Left colon (tissue), 2 donors: ENCODE measurements at places on chromosomes 1 and 21. TPM values are rescaled to one million over a fixed set of nuclear protein-coding genes. Genes with fewer than 3 reads are reported as not detected.
A peak's percentile ranks its signal among the peaks of the same experiment; 100 is the strongest.

PPM1J gene
- total RNA-seq, result 1.2 TPM

KRTAP10-9 gene
- total RNA-seq, result not detected

DPH5 gene
- 16.7 TPM for total RNA-seq

OLIG2 gene
- total RNA-seq, result not detected

MANEAL gene
- total RNA-seq, result 7.0 TPM

S100A3 gene
- total RNA-seq, result not detected

WNT3A gene
- 0.14 TPM for total RNA-seq

CHI3L2 gene
- 0.40 TPM for total RNA-seq

GRCh38 chr1:223752721-223753515 is 40.6 kb downstream of the CAPN2 start:
- DNase-seq, result no peak

DNA sequence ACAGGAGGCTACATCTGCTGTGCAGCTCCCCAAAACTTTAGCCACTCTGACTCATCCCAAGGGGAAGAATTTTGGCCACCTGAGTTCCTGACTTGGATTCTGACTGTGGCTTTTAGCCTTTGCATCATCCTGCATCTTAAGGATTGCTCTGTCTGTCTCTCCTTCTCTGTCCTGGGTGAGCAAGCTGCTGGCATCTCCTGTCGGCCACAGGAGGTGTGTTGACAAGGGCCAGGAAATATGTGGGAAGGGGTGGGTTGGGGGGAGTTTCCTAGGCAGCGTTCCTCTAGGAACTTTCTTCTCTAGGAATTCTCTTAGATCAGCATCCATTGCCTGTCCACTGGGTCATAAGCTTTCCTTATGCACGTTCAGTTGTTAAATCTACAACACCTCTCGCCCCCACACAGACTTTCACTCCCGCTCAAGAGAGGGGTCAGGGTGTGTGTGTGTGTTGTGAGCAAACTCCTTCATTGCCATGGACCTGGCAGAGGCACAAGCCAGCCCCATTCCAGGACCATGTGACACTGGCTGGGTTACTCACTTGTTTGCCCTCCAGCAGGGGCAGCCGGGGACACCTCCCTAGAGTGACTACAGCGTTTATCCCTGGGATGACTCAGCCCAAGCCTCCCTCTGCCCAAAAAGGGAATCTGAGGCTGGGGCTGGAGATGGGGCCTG is 145.0 kb upstream of the DUSP10 start:
- DNase-seq, result peak; percentile 42

DNA sequence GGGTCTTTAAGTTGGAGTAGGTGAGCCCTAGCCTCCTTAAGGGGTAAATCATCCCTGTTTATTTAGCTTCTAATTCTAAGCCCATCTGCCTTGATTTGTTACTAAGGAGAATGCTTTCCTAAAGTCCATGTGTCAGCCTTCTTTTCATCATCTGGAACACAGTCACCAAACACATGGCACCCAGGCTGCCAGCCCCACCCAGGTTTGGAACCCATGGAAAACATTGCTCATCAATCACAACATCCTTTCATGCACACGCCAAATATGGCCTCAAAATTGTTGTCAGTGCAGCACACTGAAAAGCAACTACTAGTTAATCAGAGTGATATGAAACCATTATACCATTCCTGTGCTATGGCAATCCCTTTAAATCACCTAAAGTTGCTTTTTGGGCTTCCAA is 386.7 kb upstream of the ESRRG start:
- no peak for DNase-seq

DNA sequence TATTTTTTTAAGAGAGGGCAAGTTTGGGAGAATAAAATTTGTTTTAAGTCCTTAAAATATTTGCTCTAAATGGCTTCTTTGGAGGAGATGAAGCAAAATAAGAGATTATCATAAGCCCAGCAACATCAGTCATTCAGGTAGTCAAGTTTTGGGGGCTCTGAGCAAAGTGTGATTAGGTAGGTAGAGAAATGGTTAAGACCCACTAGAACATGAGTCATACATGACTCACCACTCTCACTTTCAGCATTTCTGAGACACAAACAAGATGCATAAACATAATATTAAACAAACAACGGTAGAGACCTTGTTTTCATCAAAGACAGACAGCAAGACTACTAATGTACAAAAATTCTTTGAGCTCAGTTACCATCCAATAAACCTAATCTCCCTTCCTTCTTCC is 272.2 kb downstream of the LMO4 start:
- no peak for DNase-seq

DNA sequence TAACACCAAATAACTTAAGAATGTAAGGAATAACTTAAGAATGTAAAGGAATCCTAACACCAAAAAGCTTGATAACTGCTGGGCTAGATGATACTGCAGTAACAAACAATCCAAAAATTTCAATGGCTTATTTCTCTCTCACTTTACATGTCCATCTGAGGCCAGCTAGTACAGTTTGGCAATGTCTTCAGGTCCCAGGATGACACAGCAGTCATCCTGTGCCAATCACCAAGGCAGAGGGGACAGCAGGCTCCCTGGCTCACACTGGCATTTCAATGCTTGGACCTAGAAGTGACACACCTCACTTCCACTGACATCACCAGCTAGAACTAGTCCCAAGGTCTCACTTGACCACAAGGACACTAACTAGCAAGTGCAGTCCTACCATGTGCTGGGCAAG is 15.3 kb downstream of the DNAJC11 start:
- no peak for DNase-seq

- DNase-seq, result no peak
Measured at GRCh38 chr1:108785264-108785663, 38.8 kb downstream of the STXBP3 start.

DNA sequence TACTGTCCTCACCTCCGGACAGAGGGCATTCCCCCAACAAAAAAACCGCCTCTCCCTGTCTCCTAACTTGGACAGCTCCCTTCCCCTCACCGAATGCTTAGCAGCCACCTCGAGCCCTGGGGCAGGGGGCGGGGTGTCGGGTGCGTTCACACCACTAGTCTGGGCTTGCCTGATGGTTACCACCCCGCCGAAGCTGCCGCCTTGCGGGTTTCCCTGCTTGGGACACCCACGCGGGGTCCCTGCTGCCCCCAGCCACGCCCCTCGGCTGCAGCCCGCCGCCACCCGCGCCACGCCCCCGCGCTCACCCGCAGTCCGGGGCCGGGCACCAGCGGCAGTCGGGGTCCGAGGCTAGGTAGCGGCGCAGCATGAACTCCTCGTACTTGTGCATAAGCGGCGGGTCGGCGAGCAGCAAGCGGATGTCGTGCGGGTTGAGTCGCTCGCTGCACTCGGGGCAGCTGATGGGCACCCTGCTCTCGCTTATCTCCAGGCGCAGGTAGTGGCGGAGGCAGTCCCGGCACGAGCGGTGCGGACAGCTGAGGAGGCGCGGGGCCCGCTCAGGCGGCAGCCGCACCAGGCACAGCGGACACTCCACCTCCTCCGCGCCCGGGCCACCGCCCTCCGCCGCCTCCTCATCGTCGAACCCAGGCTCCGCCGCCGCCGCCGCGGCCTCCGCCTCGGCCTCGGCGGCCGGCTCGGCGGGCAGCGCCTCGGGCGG is 706 bp downstream of the RNF19B start:
- peak; percentile 65 for DNase-seq

DNA sequence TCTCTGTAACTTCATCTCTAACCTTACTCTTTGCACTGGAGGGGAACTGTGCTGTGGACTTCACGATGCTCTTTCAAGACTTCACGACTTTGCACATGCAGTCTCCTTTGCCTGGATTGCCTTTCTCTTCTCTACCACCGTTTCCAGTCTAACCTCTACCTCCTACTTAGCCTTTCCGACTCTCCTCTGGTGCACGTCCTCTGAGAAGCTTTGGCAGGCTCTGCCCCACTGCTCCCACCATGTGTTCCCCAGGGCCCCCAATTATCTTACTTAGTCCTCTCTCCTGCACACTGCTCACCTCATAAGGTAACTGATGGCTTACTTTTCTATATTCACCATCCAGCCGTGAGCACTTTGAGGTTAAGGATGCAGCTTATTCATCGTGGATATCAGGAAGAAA is 101.7 kb upstream of the GJB5 start:
- DNase-seq, result no peak

DNA sequence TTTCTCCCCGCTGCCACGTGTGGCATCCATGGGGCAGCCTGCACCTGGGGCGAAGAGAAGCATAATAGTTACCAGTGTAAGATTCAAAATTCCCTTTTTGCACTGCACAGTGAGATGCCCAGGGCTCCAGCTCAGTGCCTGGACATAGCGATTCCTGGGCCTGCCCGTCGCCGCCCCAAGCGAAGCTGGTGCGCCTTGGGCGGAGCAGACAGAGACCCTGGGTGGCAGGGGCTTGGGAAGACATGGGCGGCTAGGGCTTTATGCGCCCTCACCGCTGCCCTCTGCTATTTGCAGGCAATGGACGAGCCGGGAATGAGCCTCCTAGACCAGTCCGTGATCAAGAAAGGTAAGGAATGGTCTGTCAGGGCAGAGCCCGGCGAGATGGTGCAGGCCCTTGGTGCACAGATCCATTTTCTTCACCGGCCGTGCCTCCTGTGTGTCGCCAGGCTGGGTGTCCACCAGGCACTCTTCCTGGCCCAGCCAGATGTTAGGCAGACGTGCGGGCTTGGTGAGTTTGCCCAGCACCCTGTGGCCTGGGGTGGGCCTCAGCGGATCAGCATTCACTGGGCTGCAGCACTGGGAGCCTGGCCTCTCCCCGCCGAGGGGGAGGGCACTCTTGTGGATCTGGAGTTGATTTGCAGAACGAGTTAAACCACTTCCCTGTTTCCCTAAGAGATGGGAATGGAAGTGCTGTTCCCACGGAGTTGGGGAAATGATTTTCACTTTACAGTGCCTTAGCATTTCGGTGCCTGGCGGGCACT is 1.7 kb downstream of the TFAP2E start:
- no peak for DNase-seq

DNA sequence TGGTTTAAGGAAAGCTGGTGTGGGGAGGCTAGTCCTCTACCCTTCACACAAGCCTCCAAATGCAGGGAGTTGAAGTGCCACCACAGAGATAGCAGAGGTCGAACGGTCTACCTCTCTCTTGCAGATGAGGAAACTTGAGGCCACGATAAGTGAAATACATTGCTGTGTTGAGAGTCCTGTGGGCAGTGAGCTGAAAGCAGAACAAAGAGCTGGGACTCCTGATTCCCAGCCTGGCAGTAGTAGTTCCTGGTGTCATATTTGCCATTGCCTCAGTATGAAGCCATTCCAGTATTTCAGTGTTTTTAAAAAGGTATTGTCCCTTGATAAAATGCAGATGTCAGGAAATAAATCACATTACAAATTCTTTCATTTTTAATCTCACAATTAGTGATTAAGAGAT is 28.6 kb downstream of the AK4 start:
- no peak for DNase-seq

DNA sequence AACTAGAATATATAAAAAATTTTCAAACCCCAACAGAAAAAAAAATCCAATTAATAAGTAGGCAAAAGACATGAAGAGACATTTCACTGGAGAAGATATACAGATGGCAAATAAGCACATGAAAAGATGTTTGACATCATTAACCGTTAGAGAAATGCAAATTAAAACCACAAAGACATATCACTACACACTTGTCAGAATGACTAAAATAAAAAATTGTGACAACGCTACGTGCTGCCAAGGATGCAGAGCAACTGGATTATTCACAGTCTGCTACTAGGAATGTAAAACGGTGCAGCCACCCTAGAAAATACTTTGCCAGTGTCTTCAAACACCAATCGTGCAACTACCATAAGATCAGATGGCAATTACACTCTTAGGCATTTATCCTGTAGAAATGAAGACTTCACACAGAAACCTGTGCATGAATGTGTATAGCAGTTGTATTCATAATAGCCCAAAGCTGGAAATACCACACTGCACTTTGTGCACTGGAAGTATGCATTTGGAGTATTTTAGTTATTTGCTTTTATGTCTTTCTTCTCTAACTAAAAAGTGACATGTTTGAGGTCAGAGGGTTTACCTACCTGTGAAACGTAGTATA is 75.3 kb upstream of the PALMD start:
- no peak for DNase-seq

GRCh38 chr1:198495631-198496030 is 44.8 kb downstream of the ATP6V1G3 start:
- DNase-seq, result no peak

DNA sequence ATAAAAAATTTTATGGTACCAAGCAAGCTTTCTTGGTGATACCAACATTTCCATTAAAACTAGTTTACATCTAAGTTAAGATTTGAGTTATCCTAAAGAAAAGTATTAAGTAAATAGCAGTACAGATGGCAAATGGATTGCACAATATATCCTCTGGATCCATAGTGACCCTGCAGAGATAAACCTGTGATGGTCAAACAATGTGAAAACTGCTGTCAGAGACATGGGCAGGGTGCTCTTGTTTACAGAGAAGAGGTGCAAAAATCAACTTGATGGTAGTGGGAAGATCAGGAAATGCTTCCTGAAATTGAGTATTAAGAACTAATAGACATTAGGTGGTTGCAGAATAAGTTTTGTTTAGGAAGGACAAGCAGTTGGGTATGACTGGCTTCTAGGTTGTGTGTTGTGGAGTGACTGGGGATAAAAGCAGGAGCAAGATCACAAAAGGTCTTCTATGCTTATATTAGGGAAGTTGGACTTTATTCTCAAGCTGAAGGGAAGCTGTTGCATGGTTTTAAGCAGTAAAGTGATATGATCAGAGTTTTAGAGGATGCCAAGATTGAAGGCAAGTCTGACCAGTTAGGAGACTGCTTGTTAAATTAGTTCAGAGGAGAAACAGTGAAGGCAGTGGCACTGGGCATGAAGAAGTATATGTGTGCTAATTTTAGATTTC is 9.9 kb downstream of the TTC3 start:
- DNase-seq, result no peak

GRCh38 chr21:42685036-42685435 is 31.6 kb downstream of the PDE9A start:
- DNase-seq, result no peak
